ENCODE measurements at places on chromosomes 5 and 9. TPM values are rescaled to one million over a fixed set of nuclear protein-coding genes. Genes with fewer than 3 reads are reported as not detected.
A peak's percentile ranks its signal among the peaks of the same experiment; 100 is the strongest.

Gene FBP2
- total RNA-seq: not detected

Gene ARSI
- not detected for total RNA-seq

Gene DAPK1
- total RNA-seq: 1.6 TPM

Gene ELAVL2
- 0.25 TPM for total RNA-seq

- no peak for DNase-seq
Measured at GRCh38 chr9:88270413-88270812, 117.8 kb upstream of the SPIN1 start.

DNA sequence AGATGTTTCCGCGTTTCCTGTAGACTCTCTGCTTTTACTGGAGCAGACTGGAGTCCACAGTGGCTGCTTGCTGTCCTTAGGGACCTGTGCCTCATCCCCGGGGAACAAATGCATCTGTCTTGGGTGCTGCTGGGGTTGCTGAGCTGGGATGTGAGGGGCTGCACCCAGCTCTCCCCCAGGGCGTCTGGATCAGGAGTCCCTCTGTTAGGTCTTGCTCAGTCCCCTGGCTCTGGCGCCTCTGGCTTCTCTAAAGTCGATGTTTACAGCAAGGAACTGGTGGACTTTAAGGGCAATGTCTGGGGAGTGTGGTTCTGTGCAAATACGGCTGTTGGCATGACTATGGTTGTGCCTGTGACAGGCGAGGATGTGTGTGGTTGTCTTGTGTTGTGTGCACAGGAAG, 91.4 kb downstream of the CACNA1B start:
- no peak for DNase-seq

- DNase-seq: no peak
Measured at GRCh38 chr9:116134975-116135374, 18.6 kb upstream of the PAPPA start.

DNA sequence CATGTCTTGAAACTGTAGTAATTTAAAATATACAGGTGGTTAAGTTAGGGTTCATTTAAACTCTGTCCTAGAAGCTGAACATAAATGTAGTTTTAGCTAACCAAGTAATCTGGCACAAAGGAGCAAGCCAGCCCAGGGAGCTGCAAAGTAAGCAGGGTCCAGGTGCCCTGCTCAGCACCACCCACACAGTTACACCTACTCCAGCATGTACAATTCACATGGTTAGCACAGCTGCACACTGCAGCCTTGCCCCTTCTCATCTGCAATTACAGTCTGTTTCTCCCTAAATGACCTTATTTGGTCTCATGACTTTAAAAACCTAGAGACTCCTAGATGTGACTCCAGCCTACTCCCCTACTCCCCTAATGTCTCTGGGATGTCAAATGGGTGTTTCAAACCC, 128.4 kb downstream of the EPB41L4A start:
- no peak for DNase-seq

DNA sequence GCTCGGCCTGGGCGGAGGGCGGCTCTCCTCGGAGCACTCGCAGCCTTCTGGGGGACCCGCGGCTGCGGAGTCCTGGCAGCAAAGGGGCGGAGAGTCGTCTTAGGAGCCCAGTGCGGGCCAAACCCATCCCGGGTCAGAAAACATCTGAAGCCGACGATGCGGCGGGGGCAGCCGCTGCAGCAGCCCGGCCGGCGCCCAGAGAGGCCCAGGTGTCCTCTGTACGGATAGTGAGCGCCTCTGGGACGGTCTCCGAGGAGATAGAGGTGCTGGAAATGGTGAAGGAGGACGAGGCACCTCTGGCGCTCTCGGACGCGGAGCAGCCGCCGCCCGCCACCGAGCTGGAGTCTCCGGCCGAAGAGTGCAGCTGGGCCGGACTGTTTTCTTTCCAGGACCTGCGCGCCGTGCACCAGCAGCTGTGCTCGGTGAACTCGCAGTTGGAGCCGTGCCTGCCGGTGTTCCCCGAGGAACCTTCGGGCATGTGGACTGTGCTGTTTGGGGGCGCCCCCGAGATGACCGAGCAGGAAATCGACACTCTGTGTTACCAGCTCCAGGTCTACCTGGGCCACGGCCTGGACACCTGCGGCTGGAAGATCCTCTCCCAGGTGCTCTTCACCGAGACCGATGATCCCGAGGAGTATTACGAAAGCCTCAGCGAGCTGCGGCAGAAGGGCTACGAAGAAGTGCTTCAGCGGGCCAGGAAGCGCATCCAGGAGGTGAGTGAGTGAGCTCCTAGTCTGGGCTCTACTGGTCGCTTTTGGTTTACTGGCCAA, 1.2 kb downstream of the JMY start:
- peak; percentile 26 for DNase-seq

All from heart left ventricle (tissue), 16 donors.